ENCODE measurements at places on chromosomes 2 and 18.

DNA sequence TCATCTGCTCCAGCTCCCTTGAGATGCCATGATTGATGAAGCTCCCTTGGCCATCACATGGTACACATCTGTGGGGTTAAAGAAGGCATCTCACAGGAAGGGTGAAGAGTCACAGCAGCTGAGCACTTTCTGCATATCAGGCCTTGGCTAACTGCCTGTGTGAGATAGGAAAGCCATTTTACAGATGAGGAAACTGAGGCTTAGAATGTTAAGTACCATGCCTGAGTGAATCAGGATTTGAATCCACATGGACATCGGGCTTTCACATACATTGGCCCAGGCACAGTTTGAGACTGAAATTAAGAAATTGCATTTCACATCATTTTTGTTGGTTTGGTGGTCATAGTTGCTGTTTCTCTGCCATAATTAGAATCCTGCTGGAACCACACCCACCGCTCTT lies 126.8 kb downstream of the BCL2L11 start:
- no peak for DNase-seq

- DNase-seq, result no peak
Measured at GRCh38 chr2:186713691-186714090, 19.8 kb downstream of the FAM171B start.

GRCh38 chr2:231890896-231891513 lies 35.2 kb downstream of the NPPC start:
- DNase-seq, result no peak

DNA sequence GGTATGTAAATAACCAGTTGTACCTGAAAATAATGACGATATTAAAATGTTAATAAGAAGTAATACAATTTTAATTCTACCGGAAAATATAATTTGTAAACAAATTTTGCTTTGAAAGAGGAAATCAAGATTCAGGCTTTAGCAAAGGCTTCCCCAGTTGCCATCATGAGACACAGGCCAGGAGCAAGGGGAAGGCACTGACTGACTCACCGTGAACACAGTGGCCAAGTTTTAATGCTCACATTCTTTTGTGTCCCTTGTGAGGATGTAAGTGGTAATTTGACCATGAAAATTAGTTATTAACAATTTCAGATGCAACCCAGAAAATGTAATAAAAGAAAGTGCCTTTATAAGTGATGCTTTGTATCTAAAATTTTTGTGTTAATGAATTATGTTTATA lies 164.1 kb downstream of the GREB1L start:
- no peak for DNase-seq
